T-helper 1 cell treated with Interleukin-12 subunit alpha and Interleukin-12 subunit beta and Interleukin-4 antibody, amounts not matched to agents 30 ng/mL and 1 ng/mL, for 36 hours (primary cell): ENCODE measurements at places on chromosomes 4 and X. TPM values are rescaled to one million over a fixed set of nuclear protein-coding genes. Genes with fewer than 3 reads are reported as not detected.

KCNE5 gene
- 0.37 and 0.42 TPM in 2 replicates for total RNA-seq

FHIP1A gene
- not detected in 2 replicates for total RNA-seq

TRAPPC2 gene
- total RNA-seq = 22.5 and 25.6 TPM in 2 replicates

PAGE5 gene
- not detected in 2 replicates for total RNA-seq

POU3F4 gene
- not detected in 2 replicates for total RNA-seq

TRPC3 gene
- 1.0 and 1.1 TPM in 2 replicates for total RNA-seq

PKD2 gene
- total RNA-seq = 12.1 and 12.6 TPM in 2 replicates

NAA11 gene
- total RNA-seq = not detected in 2 replicates

SPANXA2 gene
- not detected in 2 replicates for total RNA-seq

SLC30A9 gene
- total RNA-seq = 33.1 and 37.9 TPM in 2 replicates

TECRL gene
- total RNA-seq = not detected in 2 replicates
